ENCODE measurements at places on chromosomes 4 and X. TPM values are rescaled to one million over a fixed set of nuclear protein-coding genes. Genes with fewer than 3 reads are reported as not detected.

Gene FAM53A
- total RNA-seq: 1.1 TPM

Gene CFP
- under 0.01 TPM for total RNA-seq

Gene TBC1D9
- total RNA-seq: 27.7 TPM

Gene TLL1
- 0.50 TPM for total RNA-seq

Gene ENOX2
- total RNA-seq: 21.2 TPM

Gene CT45A1
- not detected for total RNA-seq

Gene TKTL1
- not detected for total RNA-seq

All from nasal cavity respiratory epithelium epithelial cell of viscerocranial mucosa (primary cell).